ENCODE measurements at places on chromosomes 3 and 15.

DNA sequence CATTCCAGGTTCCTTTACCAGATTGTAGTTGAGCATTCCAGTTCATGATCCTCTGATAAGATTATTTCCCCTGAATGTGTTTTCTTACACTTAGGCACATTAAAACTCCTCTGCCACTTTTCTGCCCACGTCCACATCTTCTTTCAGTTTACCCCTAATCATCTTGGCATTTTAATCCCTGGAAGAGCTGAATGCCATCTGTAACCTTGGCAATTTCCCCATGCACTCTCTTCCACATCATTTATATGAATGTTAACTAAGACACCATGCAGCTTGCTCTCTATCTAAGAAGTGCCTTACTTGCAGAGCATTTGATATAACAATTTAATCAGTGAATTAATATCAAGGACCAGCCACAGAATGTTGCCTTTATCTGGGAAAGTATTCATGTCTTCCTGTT lies 25.8 kb downstream of the TIMP4 start:
- DNase-seq = no peak

DNA sequence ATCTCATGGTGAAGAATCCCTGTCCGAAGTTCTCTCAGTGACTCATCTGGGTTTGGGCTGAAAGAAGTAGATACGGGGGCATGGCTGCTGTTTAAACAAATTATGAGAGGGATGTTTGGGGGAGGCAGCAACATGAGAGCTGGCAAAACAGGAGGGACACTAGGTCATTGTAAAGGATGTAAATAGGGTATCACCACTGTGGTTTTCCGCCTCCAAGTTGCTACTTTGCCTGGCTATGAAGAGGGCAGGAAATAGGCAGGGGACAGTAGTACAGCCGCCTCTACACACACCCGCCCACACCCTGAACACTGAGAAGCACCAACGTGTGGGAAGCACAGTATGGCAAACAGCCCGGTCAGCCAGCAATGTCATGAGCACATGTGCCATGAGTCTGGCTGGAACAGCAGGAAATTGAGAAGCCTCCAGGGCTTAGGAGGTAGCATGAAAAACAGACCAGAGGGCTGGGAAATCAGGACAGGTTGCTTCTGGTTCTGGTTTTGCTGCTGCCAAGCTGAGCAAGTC lies 17.1 kb downstream of the HEXA start:
- no peak for DNase-seq

- no peak for DNase-seq
Observed at GRCh38 chr3:28994161-28994905, 286.5 kb upstream of the RBMS3 start.

GRCh38 chr15:95347837-95348236 lies 982.7 kb upstream of the NR2F2 start:
- DNase-seq = no peak

- no peak for DNase-seq
Observed at GRCh38 chr15:42784705-42785104, 47.8 kb upstream of the CDAN1 start.

DNA sequence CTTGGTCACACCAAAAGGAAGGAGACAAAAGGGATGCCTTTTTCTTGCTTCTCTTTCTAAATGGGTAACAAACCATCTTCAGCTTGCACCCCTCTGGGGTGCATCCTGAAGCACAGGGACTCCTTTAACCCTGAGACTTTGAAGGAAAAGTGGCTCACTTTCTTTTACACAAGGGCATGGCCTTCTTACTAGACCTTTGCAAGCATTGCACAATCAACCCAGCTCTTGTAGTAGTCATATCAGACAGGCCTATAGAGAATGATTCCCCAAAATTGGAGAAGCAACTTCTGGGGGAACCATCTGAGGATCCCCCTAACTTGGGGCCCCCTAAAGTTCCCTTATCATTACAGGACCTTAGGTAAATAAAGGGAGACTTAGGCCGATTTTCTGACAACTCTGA lies 56.1 kb upstream of the GK5 start:
- no peak for DNase-seq

Measured in HS-5 (cell line).